Cerebellar nuclear complex (tissue), 1 donor: ENCODE measurements at places on chromosomes 2 and 18.

DNA sequence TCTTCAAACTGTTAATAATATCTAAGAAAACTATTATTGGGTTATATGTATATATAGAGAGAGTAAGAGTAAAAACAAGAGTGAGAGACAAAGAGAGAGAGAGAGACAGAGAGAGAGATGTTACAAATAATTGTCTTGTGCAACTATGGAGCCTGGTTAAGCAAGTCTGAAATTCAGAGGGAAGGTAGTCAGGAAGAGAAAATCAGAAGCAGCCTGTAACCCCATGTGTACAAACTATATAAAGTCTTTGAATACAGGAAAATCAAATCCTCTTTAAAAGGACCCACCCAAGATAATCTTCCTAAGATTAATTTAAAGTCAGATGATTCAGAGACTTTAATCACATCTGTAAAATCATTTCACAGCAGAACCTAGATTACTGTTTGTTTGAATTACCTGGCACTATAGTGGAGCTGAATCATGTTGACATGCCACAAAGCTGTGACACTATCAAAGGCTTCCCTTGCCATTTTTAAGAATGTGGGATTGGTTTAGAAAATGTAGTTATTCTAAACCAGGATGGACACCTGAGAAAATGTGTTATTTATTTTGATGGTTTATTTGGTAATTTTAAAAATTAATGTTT lies 301.7 kb upstream of the FSIP2 start:
- DNase-seq, result no peak

GRCh38 chr18:46152436-46152807 lies 48.2 kb downstream of the HAUS1 start:
- no peak for DNase-seq

GRCh38 chr2:53127061-53127650 lies 640.4 kb upstream of the CHAC2 start:
- DNase-seq, result no peak

- no peak for DNase-seq
Measured at GRCh38 chr2:137888845-137889244, 75.4 kb upstream of the HNMT start.

- no peak for DNase-seq
Measured at GRCh38 chr2:66550826-66551225, 115.9 kb downstream of the MEIS1 start.
